Left cardiac atrium (tissue), 4 donors: ENCODE measurements at places on chromosomes 16 and 17. TPM values are rescaled to one million over a fixed set of nuclear protein-coding genes. Genes with fewer than 3 reads are reported as not detected.

Gene C17orf100
- total RNA-seq: 0.59 TPM

Gene SUZ12
- total RNA-seq: 14.0 TPM

Gene FOXF1
- 0.41 TPM for total RNA-seq

Gene TMC5
- 0.41 TPM for total RNA-seq

Gene FBXO39
- 0.34 TPM for total RNA-seq

- peak; percentile 16 for DNase-seq
These were observed 9.1 kb upstream of the PHF12 start for GRCh38 chr17:28960256-28961061.

DNA sequence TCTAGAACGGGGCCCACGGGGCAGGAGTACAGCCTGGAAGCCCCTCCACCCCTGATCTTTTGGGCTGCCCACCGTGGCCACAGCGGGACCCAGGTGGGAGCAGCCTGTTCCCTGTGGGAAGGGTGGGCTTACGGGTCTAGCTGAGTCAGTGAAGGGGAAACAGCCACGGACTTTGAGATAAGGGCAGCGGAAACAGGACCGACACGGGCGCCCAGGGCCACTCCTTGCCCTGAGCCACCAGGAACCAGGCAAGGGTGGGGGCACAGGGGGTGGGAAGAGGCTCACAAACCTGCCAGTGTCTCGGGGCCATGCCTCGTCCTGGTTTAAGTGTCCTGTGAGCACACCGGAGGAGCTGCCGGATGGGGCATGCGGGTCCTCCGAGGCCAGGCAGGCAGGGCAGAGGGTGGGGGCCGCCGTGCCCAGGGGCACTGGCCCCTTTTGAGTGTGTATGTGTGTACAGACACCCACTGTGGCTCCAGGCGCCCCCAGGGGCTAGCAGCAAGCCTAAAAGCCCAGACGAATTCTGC is 47.6 kb upstream of the PVALEF start:
- DNase-seq: no peak

GRCh38 chr16:77662246-77662645 is 60.1 kb upstream of the NUDT7 start:
- no peak for DNase-seq

GRCh38 chr17:65243838-65244625 is 106.9 kb downstream of the RGS9 start:
- peak; percentile 44 for DNase-seq

DNA sequence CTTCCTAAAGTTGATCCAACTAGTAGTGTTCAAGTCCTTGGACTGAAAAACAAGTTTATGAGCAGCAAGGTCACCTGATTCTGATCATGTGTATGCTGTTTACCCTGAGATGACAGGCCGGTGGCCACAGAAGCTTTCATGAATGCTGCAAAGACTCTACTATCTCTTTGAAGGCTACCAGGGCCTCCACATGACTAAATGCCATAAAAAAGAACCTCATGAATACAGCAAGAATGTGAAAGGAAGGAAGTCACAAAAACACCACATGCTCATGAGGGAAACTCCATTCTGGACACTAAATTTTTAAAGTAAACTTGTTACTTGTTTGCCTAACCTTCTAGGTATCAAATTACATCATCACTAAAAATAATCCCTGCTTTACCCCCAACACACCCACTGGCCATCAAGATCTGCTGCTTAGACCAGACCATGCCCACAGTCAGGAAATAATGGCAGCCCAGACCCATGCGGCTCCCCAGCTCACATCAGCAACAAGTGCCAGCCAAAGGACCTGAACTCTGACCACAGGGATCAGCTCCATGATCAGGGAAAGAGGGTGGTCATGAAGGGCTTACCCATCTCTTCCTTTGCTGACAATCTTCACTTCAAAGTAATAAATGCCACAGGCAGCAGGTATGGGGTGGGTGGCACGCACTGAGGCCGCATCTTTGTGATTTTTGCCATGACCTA is 1.4 kb downstream of the RANBP10 start:
- DNase-seq: no peak

DNA sequence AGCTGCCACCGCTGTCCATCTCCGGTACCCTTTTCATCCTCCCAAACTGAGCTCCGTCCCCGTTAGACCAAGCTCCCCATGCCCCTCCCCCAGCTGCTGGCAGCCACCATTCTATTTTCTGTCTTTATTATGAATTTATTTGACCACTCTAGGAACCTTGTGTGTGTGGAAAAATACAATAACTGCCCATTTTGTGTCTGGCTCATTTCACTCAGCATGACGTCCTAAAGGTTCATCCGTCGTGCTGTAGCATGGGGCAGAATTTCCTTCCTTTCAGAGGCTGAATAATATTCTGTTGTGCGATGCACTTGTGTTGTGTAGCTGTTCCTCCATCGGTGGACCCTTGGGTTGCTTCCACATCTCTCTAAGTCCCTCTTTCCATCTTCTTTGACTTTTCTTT is 263.1 kb downstream of the SEC14L1 start:
- no peak for DNase-seq

DNA sequence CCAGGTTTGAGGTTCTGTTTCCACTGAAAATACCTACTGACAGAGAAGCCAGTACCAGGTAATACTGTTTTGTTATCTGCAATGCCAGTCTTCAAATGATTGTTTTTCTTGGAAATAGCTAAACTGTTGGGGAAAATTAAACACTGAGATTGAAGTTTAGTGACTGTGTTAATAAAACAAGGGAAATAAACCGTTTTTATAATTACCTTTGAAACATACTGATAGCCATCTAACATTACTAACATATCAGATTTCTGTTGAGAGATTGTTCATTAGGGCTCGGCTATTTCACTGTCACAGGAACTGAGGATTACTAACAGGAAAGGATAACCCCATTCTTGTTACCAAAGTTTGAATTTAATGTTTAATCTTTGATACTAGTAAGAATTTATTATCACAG is 42.1 kb downstream of the CYB5B start:
- no peak for DNase-seq

DNA sequence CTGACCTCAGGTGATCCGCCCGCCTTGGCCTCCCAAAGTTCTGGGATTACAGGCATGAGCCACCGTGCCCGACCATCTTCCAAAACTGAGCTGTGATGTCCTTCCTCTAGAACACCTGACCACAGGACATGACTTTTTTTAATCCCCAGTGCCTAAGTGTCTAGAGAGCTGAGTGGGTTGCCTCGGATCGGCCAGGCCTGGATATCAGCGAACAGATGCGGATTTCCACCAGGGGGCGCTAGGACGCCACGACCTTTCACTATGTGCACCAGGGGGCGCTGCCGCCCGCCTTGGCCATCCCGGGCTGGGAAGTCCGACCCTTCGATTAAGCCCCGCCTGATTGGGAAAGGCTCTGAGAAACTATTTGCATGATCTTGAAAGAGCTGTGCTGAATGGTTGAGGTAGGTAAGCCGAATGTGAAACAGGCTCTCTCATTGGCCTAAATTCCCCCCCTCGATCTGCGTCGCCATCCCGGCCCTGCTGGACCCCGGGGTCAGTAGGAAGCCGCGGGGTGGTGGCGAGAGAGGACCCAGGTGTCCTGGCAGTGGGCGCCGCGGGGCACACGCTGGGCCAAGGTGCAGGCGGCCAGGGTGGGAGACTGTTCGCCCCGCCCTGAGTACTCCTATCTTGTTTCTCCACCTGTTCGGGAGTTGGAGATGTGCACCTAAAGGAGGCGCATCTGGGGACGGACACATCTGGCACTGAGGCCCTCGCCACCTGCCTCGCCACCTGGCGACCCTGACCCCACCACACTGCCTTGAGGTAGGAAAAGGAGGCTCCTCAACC is at the start of gene ACBD4:
Gene ACBD4, plus strand, starts transcription at position 496 of the 786 bp plus-strand sequence. CDS start 458 bp downstream, outside the sequence.
- peak; percentile 97 for DNase-seq

- DNase-seq: no peak
These were observed 1.8 kb upstream of the CBFA2T3 start for GRCh38 chr16:88978608-88979346.

- no peak for DNase-seq
These were observed 549.3 kb upstream of the HSBP1 start for GRCh38 chr16:83258366-83258928.

DNA sequence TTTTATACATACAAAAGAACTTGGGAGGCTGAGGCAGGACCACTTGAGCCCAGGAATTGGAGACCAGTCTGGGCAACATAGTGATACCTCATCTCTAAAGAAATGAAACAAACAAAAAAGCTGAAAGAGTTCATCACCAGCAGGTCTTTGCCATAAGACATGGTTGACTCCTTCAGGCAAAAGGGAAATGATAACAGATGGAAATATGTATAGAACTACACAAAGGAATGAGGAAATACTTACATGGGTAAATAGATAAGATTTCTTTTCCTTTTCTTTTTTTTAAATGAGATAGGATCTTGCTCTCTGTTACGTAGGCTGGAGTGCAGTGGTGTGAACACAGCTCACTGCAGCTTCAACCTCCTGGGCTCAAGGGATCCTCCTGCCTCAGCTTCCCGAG is 165.3 kb downstream of the PARN start:
- DNase-seq: no peak

DNA sequence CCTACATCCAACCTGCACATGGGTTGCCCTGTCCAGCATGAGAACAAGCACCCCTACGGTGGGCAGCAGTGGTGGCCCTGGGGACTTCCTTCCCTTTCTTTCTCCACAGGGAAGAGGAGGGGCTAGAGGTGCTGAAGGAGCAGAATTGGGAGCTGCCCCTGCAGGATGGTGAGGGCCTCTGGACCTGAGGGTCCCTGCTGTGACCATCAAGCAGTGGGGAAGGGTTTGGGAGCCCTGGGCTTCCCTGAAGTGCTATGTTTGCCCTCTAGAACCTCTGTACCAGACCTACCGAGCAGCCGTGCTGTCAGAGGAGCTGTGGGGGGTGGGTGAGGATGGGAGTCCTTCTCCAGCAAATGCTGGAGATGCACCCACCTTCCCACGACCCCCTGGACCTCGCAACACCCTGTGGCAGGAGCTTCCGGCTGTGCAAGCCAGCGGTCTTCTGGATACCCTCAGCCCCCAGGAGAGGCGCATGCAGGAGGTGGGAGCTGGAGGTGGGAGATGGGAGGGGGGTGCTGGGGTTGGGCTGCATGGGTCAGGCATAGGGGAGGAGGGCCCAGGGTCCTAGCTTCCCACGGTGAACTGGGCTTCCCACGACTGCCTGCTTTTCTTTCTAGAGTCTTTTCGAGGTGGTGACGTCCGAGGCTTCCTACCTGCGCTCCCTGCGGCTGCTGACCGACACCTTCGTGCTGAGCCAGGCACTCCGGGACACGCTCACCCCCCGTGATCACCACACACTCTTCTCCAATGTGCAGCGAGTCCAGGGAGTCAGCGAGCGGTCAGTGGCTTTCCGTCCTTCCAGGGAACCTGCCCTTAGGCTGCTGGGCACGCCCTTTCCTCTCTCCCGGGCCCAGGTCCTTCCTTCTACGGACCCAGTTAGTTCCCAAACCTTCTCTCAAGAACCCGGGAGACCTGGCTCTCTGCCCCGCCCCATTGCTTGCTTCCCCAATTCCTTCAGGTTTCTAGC is 5.0 kb downstream of the ARHGEF15 start:
- DNase-seq: no peak

GRCh38 chr17:49337884-49338283 is 24.2 kb downstream of the ZNF652 start:
- peak; percentile 29 for DNase-seq

DNA sequence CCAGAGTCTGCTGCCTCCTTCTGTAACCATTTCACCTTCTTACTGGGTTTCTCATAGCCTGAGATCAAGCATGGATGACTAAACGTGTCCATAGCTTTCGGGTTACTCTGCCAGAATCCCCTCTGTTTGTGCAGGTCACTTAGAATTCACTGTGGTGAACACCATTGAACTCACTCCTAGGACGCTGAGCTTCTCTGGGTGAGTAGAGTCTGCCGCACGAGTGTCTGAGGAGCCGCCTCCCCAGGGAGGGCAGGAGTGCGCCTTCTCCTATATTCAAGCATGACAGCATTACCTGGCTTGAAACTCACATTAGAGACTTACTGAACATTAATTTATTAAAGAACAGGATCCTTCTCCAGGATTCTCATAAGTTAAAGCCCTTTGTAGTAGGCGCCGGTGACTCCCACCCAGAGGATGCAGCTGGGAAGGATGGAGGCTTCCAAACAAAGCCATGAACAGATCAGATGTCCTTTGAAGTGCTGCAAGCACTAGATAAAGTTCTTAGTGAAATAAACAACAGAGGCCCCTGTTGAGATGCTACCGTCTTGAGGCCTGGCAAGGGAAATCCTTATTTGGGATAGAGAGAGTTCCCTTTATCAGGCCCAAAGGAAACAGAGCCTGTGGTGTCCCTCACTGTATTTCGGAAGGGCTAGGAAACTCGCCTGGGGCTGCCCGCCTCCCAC is 144.6 kb upstream of the PLCG2 start:
- no peak for DNase-seq

DNA sequence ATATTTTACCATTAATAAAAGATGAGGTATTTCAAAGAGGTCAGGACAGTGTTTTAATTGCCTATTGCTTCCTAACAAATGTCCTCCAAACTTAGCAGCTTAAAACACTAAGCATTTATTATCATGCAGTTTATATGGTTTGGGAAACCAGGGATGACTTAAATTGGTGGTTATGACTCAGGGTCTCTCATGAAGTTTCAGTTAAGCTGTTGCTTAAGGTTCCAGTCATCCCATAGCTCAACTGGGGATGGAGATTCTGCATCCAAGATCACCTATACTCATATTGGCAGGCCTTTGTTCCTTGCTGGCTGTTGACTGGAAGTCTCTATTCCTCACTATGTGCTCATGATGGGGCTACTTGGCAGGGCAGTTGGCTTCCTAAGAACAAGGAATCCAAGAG is 1329.9 kb upstream of the GOT2 start:
- no peak for DNase-seq

DNA sequence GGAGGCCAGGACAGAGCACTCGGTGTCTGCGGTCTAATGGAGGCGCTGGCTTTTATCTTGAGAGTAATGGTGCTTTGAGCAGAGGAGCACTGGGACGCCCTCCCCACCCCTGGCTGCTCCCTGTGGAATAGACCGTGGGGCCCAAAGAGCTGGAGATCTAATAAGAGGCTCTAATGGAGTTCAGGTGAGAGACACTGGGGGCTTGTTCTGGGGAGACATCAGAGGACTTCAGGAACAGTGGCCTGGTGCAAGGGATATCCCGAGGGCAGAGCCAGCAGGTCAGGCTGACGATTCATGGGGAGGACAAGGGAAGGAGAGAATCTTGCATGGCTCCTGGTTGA is 9.5 kb upstream of the KRT19 start:
- DNase-seq: no peak

GRCh38 chr16:16992975-16993765 is 477.6 kb downstream of the XYLT1 start:
- no peak for DNase-seq

GRCh38 chr16:79195938-79196337 is 404.6 kb downstream of the MAF start:
- DNase-seq: no peak
